NCI-H82 (cell line): ENCODE measurements at places on chromosomes 6 and 20.
A peak's percentile ranks its signal among the peaks of the same experiment; 100 is the strongest.

- peak; percentile 21 for DNase-seq
Observed at GRCh38 chr20:34977365-34978091, 21.9 kb downstream of the MYH7B start.

- peak; percentile 88 for DNase-seq
Observed at GRCh38 chr6:72622094-72622940, 453 bp downstream of the KCNQ5 start.

DNA sequence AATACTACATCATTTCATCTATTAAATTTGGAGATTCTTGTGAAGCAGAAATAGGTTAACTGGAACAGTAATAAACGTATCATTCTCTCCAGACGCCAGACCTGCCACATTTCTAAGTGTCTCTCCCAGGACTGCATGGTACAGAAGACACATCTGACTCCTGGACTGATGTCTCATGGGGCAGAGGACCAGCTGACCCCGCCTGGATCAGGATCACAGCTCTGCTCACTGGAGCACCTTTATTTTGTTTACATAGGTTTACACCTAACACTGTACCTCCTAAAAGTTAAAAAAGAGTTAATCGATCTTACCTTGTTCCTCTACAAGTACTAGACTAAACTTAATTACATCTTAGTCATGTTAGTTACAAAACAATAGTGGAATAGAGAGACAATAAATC, 11.2 kb downstream of the OVOL2 start:
- DNase-seq, result no peak

GRCh38 chr20:45822857-45823256, 4.3 kb downstream of the TNNC2 start:
- peak; percentile 85 for DNase-seq

DNA sequence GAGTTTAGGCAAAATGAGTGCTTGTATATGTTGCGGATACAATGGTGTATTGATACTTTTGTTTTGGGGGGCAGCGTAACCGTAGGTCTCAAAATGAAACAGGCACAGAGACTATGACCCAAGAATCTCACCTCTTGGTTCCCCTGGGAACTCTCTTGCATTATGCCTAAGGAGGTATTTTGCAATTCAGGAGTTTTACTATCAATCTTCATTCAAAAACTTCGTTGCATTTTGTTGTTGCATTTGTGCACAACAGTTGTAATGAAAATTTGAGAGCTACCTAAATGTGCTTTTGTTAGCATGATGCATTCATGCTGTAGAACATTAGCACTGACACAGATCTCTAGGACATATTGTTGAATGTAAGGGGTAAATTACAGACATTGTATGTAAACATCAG, 18.2 kb downstream of the VTA1 start:
- DNase-seq, result no peak

- peak; percentile 16 for DNase-seq
Observed at GRCh38 chr20:10474606-10475184, 39.6 kb downstream of the SLX4IP start.

DNA sequence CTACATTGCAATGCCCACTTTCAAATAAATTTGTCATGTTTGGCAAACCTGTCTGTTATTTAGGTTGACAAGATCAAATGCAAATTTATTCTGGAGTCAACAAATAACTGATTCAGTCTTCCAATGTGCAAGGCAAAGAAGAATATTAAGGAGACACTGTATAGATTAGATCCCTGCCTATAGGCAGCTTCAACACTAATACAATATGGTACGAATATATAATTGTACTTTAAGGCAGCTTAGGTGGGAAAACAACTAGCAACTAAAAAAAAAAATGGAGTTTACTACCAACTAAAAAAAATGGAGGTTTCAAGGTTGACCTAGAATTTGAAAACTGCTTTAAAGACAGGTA, 1.7 kb upstream of the PHF10 start:
- DNase-seq, result no peak

DNA sequence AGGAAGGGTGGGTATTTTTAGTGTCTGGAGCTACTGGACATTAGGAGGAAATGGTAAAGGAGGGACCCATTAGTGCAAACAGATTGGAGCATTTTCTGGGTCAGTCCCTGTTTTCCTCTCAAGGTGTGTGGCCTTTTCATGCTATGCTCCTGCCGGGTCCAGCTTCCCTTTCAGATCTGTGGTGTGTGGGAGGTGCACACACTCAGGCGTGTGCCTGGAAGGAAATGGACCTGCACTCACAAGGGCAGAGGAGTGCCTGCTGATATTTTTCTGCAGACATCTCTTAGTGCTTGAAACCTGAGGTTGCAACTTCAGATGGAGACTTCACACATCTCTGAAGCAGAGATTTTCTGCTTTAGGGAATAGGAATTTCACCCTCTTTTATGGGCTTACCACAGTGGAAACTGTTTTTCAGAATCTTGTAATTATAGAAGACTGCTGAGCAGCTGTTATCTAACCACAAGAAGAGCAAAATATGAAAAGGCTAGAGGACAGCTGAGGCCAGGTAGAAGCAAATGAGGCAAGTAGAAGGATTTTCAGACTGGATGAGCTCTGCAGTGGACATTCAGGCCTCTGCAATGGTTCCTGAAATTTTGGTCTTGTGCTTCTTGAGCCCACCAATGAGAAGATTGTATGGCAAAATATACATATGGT, 764.3 kb downstream of the QKI start:
- no peak for DNase-seq

GRCh38 chr6:122798099-122798641, 9.1 kb downstream of the SMPDL3A start:
- no peak for DNase-seq

- DNase-seq, result no peak
Observed at GRCh38 chr6:40419377-40419776, 167.8 kb downstream of the LRFN2 start.

DNA sequence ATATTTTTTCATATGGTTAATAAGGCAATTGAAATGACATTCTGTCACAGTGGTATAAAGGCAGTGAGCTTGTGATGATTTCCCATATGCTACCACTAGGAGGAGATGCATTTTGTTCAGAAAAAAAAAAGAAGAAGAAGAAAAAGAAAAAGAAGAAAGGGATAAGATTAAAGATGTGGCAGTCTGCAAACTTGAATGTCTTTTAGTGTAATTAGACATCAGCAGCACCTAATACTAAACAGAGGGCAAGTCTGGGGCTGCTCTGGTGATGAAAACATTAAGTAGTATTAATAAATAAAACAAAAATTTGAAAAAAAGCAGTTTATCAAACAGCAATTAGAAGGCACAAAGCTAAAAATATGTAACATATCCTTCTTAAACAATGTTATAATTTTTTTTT, 95.4 kb upstream of the DEFB112 start:
- DNase-seq, result peak; percentile 19
